ENCODE measurements at places on chromosomes 5 and 9. TPM values are rescaled to one million over a fixed set of nuclear protein-coding genes. Genes with fewer than 3 reads are reported as not detected.

MSMP gene
- total RNA-seq, result not detected

NOL6 gene
- 68.9 TPM for total RNA-seq

TLX3 gene
- total RNA-seq, result not detected

RNF183 gene
- not detected for total RNA-seq
